ENCODE measurements at places on chromosomes 7 and 10. TPM values are rescaled to one million over a fixed set of nuclear protein-coding genes. Genes with fewer than 3 reads are reported as not detected.

- DNase-seq = no peak
Measured at GRCh38 chr7:157255201-157255606, 81.6 kb upstream of the DNAJB6 start.

DNA sequence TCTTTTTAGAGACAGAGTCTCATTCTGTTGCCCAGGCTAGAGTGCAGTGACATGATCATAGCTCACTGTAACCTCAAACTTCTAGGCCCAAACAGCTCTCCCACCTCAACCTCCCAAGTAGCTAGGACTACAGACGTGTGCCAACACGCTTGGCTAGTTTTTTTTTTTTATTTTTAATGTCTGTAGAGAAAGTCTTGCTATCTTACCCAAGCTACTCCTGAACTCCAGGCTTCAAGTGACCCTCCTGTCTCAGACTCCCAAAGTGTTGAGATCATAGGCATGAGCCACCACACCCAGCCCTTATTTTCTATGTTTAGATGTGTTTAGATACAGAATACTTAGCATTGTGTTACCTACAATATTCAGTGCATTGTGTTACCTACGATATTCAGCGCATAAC is 46.4 kb downstream of the KMT2E start:
- DNase-seq = no peak

GRCh38 chr7:93198472-93198871 is 27.8 kb downstream of the HEPACAM2 start:
- no peak for DNase-seq

DNA sequence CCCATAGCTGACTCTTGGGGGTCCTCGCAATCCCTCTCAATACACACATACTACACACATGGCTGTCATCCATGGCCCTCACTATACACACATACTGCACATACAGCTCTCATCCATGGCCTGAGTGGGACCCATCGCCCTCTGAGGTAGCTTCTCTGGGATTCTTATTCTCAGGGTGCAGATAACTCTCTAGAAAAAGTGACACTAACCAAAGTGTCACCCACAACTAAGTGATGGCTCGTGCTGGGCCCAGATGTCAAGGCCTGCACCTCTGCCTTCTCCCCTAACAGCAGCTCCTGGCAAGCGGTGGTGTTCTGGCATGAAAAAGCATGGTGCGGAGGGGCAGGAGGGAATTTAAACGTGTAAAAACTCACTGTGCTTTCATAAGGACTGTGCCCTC is 62.7 kb upstream of the ZPBP start:
- no peak for DNase-seq

Gene HECW1
- 0.05 TPM for total RNA-seq

DNA sequence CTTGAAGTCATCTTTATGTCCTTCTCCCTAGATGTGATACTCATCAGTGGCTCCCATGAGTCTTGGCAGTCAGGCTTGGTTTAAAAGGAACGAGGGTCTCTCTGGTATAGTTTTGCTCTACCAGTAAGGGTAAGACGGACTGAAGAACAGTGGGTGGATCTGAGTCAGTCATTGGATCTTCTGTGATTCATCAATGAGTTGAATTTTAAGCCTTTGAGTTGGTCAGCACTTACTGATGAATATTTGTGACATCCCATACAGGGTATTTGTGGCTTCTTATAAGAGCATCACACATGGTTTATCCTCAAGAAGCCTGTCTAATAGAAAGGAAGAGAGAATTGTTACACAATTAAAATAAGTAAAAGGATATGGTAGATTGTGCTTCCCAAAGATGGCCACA is 87.3 kb upstream of the NAMPT start:
- no peak for DNase-seq

DNA sequence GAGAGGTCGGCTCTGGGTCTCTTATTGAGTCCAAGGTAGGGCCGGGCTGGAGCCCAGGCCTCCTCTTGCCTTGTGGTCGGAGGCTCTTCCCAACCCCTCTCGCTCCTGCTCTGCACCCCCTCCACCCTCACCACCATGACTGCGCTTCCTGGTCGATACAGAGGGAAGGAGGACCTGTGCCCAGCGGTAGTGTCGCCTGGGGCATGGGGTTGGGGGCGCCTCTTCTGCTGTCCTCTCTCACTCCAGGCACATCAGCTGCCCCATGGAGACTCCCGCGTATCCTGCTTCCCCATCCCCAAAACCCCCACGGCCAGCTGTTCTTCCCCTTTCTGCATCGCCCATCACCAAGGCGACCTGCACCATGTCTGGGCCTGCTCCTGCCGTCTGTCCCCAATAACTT is 44.4 kb downstream of the TMEM270 start:
- DNase-seq = no peak

Gene GPR26
- total RNA-seq = not detected

Data from liver (tissue), 10 donors.